HT1080 (cell line): ENCODE measurements at places on chromosomes 2 and 18.

DNA sequence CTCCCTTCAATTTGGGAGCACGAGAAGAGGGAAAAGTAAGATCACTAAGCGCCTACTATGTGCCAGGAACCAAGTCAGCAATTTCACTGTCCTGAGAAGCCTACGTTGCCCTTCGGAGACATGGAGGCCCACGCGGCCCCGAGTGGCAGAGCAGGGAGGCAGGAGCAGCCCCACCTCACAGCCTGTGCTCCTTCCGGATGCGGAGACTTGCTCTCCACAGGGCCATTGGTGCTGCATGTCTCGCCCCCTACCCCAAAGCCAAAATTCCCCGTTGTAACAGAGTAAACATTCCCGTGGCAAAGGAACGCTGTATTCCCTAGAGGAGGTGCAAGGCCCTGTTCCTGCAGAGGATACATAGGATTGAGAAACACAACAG is 4.5 kb downstream of the SLC14A2 start:
- DNase-seq: no peak

GRCh38 chr2:227389231-227389630 is 1.5 kb upstream of the SCYGR1 start:
- DNase-seq: no peak

- no peak for DNase-seq
These were observed 107.3 kb downstream of the DYSF start for GRCh38 chr2:71560638-71561011.

GRCh38 chr2:193581807-193582206 is 1387.1 kb upstream of the TMEFF2 start:
- DNase-seq: no peak

GRCh38 chr2:10919771-10920621 is 8.3 kb downstream of the KCNF1 start:
- DNase-seq: no peak

DNA sequence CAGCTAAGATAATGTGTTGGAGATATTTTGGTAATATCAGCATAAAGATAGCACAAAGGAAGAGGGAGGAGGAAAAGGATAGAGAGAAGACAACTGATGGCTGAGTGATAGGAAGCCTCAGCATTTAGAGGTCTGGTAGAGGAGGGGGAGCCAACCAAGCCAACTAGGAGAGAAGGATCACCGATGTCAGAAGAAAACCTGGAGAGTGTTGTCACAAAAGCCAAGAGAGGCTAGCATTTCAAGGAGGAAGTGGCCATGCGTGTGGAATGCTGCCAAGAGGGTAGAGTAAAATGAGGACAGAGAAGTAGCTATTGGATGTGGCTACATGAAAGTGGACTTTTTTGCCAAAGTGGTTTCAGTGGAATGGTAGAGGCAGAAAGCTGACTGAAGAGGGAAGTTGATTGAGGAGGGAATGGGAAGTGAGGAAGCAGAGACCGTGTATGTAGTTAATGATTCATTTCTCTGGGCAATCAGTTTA is 34.3 kb downstream of the LCLAT1 start:
- DNase-seq: peak; percentile 20

DNA sequence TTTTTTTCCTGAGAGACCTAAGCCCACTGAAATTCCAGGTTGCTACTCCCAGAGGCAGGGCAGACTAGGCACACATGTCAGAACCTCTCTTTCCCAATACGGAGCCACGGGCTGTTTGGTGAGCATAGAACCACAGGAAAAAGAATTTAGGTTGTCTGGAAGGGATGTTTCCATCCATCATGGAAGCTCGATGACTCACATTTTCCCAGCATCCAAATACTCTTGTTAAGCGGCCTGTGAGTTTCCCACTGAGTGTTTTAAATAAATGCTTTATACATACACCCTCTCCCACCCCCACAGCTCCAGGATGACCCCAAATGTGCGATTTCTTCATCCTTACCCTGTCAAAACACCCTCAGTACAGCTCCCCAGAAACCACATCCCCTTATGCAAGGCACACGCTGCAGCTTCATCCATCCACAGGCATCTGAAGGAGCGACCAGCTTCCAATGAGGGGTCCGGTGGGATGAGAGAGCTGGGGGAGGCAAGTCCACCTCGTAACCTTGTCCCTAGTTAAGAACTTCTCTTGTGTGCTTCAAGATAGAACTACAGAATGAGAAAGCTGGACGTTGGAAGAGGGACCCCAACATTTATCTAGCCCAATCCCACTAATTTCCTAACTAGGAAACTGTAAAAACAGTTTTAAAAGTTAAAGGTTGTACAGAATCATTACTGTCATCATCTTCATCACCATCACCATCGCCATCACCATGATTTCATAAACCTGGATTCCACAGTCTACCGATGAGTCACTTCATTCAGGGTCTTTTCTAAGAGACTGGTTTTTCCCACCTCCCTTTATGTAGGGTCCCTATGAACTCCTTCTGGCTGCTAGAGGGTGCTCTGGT is 63.5 kb upstream of the FZD7 start:
- no peak for DNase-seq

- DNase-seq: no peak
These were observed 63.8 kb downstream of the NCK2 start for GRCh38 chr2:105808423-105809096.

DNA sequence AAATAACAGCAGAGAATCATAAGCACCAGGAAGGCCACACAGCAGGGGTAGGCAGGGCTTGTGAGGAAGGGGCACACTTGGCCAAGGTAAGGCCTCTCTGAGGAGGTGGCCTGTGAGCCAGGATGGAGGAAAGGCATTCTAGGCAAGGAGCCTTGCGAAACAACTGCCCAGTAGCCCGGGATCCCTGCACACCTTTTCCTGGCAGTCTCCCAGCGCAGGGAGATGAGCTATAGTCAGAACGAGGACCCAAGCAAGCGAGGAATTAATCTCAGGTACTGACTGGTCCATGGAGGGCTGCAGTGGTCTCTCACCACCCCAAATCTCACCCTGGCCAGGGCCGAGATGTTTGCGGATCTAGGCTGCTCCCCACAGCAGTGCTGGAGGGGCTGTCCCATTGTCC is 64.9 kb upstream of the STPG4 start:
- DNase-seq: no peak

DNA sequence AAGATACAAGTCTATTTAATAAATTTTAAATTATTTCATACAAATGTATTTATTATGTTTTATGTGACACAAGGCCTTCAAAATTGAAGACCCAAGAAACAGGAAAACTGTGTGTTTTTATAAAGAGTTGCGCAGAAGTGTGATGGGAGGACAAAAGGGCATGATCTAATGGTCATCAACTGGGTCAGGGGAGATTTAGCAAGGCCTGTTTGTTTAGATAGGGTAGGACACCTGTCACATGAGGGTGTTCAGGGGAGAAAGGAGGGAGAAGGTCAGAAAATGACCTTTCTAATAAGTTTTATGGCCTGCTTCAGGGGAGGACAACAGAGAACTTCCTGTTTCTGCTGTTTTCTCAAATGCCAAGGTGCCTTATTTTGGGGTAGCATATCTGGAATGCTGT is 528.8 kb downstream of the STK39 start:
- no peak for DNase-seq

- no peak for DNase-seq
These were observed 161.1 kb downstream of the PDE1A start for GRCh38 chr2:182265718-182266117.

DNA sequence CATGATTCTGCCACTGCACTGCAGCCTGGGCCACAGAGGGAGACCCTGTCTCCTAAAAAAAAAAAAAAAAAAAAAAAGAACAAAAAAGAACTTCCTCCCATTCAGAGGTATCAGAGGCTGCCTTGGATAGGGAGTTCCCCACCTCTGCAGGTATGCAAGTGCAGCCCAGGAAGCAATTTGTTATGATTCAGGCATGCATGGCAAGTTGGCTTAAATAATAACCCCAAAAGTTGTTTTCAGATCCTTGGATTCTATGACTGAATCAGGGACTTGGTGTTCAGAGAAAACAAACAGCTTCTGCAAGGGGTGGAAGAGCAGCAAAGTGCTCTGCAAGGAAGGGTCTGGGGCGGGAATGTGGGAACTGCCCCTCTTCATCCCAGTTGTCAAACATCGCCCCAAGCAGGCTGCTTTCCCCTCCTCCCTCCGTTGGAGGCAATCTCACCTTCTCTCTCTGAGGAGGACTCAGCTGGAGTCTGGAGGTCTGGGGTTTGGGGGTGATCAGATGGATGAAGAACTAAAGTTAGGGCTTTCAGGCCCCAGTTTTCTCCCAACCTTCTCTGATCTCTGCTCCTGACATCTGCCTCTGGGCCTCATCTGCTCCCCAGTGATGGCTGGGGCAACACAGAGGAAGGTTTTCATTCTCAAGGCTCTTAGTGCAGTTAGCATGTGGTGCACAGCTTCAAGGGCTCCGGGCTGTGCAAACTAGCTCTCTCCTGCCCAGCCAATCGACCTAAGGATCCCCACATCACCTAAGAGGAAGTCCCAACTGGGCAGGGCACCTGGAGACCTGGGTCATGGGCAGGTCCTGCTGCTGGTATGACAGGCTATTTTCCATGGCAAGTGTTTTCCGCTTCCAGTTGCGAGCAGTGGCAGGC is 3.5 kb upstream of the GDF7 start:
- no peak for DNase-seq

DNA sequence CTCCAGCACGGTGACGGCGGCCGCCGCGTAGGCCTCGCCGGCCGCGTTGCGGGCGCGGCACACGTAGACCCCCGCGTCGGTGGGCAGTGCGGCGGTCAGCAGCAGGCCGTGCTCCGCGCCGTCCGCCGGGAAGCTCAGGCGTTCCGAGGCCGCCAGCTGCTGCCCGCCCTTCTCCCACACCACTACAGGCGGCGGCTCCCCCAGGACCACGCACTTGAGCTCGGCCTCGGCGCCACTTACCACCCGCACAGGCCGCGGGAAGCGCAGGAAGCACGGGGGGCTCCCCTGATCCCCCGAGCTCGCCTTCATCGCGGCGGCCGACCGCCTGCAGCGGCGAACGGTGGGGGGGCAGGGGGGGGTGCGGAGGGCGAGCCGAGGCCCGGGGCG is 422 bp downstream of the OBSL1 start:
- no peak for DNase-seq

- DNase-seq: no peak
These were observed 63.4 kb upstream of the CYP20A1 start for GRCh38 chr2:203175371-203175770.

DNA sequence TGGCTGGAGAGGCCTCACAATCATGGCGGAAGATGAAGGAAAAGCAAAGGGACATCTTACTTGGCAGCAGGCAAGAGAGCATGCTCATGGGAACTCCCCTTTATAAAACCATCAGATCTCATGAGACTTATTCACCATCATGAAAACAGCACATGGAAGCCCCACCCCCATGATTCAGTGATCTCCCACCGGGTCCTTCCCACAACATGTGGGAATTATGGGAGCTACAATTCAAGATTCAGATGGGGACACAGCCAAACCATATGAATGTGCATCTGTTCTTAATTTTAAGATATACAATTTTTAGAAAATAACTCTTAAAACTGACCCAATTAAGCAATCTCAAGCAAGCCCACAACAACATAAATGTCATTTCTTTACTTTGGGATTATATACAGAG is 12.6 kb downstream of the C18orf63 start:
- DNase-seq: no peak

- DNase-seq: no peak
These were observed 136.5 kb upstream of the CDH20 start for GRCh38 chr18:61196750-61197149.

GRCh38 chr2:234839285-234839684 is 112.5 kb upstream of the SH3BP4 start:
- no peak for DNase-seq

DNA sequence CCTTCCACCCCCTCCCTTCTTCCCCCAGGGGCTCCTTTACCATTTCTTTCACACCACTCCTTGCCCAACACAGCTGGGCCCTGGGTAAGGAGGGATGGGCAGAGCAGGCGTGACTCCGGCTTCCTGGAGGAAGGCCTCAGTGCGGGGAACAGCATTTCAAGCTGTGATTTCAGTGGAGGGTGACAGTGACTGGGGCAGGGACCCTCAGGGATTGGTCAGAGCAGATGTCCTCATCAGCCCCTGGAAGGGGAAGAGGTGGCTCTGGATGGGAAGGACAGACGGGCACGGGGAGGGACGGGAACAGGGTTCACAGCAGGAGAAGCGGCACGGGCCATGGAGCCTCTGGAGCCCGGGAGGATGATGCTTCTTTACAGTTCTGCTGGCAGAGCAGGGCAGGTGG is 130.8 kb upstream of the TWIST2 start:
- DNase-seq: no peak

DNA sequence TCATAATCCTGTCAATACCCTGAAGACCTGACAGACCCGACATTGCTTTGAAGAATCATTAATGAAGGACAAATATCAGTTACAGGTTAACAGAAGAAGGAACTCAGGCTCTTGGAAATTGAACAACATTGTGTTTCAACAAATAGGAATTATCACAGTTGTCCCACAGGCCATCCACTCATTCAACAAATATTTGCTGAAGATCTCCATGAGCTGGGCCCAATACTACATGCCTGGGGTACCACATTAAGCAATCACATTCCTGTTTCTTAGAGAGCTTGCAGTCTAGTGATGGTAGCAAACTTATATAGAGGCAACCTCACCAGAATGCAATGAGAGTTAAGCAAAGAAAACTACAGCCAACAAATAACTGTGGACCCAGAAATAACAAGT is 671.6 kb upstream of the ACVR2A start:
- no peak for DNase-seq
